Aorta (tissue), 5 donors: ENCODE measurements at places on chromosomes 13 and 19. TPM values are rescaled to one million over a fixed set of nuclear protein-coding genes. Genes with fewer than 3 reads are reported as not detected.
A peak's percentile ranks its signal among the peaks of the same experiment; 100 is the strongest.

DNA sequence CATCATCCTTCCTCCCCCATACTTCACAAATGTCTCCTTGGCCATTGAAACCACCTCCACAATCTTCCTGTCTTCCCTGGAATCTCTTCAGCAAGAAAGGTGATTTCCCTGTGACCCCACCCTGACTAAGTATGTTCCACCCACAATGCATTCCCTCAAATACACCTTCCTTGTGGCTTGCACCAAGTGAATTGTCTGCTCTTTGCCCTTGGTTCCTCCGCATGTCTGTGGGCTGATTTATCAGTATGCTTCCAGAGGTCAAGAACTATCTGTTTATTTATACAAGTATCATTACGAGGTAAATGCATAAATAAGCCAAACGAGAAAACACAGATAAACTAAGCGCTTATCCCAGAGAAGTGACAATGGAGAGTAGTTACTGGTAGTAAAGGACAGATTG, 45.4 kb upstream of the POMP start:
- no peak for DNase-seq

- no peak for DNase-seq
These were observed 991.2 kb downstream of the UQCRFS1 start for GRCh38 chr19:28221736-28222135.

- DNase-seq, result peak; percentile 88
These were observed 5.2 kb downstream of the PPP1R14A start for GRCh38 chr19:38250821-38251563.

DNA sequence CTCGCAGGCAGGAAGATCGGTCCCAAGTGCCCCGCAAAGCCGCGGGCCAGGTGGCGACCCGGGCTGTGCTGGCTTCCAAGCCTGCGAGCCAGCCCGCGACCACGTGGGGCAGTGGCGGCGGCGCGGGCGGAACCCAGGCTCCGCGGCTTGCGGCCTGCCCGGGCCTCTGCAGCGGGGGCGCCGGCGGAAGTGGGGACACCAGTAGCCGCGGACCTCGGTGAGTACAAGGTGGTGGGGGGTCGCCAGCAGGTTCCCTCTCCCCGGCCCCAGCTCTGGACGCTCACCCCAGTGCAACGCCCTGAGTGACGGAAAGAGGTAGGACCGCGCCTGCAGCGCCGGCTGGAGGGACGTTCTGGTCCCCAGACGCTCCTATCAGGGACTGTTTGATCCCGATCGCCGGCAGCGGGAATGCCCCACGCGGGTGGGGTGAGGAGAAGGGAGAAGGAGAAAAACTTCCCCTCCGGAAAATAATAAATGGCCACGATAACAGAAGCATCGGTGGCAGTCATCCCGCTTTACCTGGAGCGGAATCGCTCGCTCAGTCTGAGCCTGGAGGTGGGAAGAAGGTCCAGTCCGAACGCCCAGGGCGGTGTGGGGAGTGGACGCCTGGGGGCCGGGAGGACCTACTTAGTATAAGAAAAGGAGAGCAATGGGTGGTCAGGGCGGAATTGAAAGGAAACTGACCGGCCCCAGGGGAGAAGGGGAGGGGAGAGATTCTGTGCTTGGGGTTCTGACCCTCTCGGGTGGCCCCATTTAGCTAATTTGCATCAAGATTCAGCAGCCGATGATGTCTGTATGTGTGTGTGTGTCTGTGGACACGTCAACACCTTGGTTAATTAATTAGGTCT, at the start of gene GEMIN7:
Gene GEMIN7 (plus strand): TSS at position 198 of the 848 bp plus-strand sequence. CDS start 10,855 bp downstream, outside the sequence.
- peak; percentile 76 for DNase-seq

GRCh38 chr13:114222461-114222968, 12.2 kb upstream of the CDC16 start:
- no peak for DNase-seq

DNA sequence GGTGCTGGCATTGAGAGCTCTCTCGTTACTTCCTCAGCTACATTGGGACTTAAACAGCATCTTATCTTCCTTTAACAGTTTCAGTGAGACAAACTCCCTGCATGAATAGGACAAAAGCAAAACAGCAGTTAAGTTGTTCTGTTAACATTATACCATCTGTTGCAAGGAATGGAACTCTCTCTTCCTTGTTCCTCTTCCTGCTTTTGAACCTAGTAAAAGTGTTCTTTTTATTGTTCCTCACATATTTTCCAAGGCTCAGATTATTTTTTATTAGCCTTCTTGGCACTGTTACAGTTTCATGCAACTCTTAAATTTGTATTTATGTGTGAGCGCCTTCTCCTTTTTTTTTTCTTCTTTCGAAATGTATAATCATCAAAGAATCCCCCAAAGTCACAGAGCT, 202.6 kb upstream of the UFM1 start:
- DNase-seq, result no peak

DNA sequence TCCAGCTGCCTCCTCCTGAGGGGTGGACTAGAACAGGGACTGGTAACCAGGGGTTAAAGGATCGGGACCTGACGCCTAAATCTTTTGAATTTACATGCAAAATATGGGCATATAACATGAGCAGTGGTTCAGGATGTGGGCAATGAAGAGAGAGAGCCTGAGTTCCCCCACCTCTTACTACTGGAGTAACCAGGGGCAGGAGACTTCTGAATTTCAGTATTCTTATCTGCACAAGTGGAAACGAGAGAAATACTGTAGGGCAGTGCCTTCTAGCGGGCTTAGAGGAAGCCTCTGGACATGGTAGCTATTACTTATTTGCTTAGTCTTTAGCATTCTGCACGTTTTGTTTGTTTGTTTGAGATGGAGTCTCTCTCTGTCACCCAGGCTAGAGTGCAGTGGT, 26.3 kb downstream of the BCAT2 start:
- no peak for DNase-seq

DNA sequence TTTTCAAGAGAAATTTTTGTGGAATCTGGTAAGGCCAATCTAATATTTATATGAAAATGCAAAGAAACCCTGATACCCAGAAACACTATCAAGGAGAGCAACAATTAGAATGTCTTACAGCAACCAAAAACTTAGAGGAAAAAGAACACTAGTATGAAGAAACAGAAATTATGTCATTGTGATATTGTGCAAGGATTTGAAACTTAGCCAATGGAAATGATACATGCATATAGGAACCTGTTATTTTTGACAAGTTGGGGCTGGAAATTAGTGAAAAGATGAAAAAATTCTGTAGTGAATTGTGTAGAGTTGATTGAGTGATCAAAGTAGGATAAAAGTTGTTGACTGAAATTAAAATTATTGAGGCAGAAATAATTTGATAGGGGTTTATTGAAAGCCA, 792.6 kb upstream of the SLITRK6 start:
- DNase-seq, result no peak

GRCh38 chr13:99072941-99073340, 95.1 kb upstream of the DOCK9 start:
- DNase-seq, result no peak

DNA sequence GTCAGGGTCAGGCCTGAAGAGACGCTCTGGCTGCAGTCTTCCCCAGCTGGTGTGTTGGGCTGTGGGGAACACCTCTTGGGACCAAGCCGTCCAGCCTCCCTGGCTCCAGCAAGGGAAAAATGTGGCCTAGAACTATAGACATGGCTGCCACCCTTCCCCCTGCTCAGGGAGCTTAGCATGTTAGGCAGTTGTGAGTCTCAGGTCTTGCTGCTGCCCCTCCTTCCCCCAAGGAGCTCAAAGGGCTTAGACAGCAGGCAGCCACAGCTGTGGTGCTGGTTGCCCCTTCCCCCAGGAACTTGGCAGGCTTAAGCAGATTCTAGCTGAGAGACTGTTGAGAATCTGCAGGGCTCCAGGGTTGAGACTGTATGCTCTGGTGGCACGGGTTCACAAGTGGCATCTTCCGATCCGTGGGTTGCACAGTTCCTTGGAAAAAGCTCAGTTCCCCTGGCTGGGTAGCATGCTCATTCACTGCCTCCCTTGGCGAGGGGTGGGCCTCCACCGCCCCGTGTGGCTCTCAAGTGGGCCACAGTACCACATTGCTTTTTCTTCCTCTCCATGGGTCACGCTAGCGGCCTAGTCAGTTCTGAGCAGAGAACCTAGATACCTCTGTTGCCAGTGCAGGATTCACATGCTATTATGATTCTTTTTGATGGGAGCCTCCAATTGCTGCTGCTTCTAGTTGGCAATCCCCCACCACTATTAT, 1258.6 kb downstream of the OLFM4 start:
- DNase-seq, result no peak

GRCh38 chr13:23848019-23848418, 41.2 kb downstream of the MIPEP start:
- DNase-seq, result no peak

DNA sequence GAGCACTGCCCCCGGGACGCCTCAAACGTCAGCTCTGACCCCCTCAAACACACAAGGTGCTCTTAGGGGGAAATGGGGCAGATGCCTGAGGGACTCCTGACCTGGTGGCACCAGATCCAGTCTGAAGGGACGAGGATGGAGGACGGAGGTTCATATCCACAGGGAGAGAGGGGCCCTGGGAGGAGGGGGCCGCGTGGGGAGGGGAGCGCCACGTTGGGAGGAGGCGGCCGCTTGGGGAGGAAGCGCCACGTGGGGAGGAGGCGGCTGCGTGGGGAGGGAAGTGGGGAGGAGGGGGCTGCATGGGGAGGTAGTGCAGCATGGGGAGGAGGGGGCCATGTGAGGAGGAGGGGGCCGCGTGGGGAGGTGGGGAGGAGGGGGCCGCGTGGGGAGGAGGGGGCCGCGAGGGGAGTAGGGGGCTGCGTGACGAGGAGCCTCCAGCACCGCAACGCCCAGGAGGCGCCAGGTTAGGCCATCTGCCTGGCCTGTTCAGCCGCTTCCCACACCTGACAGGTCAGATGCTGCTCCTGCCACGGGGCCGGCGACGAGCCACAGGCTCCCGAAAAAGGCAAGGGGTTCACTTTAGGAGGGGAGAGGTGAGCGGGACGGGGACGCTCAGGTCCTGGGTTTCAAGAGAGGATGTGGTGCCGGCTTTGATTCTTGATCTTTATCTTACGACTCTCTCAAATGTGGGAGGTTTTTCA, 36.7 kb upstream of the C13orf46 start:
- DNase-seq, result no peak

GRCh38 chr19:46856062-46857022, 4.5 kb upstream of the ARHGAP35 start:
- peak; percentile 99 for DNase-seq

DNA sequence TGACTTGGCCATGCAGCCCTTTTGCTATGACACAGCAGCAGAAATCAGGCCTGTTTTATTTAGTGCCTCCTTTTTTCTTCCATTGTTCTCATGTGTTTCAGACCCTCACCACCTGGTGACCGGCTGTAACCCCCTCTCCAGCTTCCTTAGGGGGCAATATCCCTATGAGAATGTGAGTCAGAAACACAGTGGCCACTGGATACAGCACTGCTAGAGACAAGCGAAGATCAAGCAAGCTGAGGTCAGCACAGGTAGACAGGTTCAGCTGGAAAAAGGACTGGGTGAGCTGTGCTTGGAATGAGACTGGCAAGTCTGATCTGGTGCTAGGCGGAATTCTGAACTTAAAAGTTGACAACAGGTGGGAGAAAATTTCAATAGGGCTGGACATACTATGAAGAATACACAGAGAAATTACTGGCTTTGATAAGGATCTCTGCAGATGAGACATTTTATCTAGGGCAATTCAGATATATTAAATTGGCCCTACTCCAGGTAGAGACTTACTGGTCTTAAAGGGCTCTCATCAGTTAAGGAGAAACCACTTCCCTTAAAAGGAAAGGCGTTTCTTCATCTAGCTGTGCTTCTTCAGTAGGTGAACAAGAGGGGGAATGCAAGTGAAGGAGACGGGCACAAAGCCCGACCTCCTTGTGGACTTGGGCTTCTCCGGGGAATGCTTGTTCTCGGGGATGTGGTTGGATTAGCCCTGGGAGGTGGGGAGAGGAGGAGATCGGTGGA, 83.3 kb downstream of the ERCC5 start:
- no peak for DNase-seq

The EHD2 gene
- total RNA-seq, result 170 TPM

The ZNF99 gene
- total RNA-seq, result 0.51 TPM

The FXYD3 gene
- 0.49 TPM for total RNA-seq

The AP1M1 gene
- 74.7 TPM for total RNA-seq

The CGB3 gene
- total RNA-seq, result not detected
